ENCODE measurements at places on chromosomes 6 and 20. TPM values are rescaled to one million over a fixed set of nuclear protein-coding genes. Genes with fewer than 3 reads are reported as not detected.

DNA sequence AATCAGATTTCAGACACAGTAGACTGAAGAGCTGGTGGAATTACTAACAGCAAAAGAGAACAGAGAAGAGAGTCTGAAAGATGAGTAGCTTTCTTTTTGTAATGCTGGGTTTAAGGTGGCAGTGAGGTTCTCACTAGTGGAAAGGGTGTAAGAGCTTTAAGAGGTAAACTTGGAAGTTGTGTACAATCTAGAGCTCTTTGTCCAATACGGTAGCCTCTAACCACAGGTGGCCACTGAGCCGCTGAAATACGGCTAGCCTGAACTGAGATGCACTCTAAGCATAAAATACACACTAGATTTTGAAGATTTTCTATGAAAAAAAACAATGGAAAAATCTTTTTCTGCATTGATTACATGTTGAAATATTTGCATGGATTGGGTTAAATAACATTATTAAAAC lies 4.0 kb downstream of the ELOVL2 start:
- DNase-seq = no peak

- no peak for DNase-seq
Measured at GRCh38 chr6:64497634-64498033, 862.0 kb downstream of the PHF3 start.

- DNase-seq = no peak
Measured at GRCh38 chr6:446418-447366, 55.1 kb downstream of the IRF4 start.

DNA sequence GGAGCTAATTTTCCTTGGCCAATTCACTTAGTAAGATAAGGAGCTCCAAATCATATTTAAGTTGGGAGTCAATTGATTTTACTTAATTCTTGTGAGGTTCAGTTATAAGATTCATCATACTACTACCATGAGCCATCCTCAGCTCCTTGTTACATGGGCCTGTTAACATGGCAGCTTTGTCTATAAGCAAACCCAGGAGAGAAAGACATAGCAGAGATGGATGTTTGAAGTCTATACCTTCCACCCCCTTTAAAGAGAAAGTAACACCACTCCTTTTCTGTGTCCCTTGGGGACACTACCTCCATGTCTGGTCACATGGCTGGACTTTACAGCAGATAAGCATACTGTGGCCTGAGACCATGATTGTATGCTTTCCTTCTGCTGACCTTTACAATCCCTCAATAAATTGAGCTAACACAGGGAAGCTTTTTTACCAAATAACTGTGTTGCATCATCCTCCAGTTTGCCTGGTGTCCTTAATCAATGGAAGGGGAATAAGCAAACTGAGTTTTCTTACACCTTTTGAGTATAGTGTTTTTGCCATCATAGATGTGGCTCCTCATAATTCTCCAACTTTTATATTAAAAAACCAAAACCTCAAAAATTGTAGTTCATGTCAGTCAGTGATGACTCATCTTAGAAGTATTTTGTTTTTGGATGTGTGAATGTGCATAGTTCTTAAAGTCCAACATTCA lies 9.8 kb upstream of the ZNFX1 start:
- DNase-seq = no peak

GRCh38 chr6:54784011-54784410 lies 62.6 kb upstream of the FAM83B start:
- no peak for DNase-seq

DNA sequence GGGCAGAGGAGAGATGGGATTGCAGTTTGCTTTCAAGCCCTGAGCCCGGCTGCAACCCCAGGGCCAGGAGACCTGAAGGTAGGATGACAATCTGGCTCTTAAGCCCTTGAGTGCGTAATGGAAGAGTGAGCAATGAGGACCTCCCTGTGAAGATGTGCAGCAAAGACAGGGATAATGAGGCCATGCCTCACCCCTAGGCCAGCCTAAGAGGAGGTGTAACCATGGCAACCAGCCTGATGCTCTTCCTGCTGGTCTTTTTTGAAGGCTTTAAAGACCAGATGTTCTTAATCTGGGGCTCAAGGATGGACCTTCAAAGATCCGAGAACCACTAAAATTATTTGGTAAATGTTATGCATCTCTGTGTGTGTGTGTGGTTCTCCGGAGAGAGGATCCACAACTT lies 8.2 kb downstream of the ARHGAP40 start:
- DNase-seq = no peak

- no peak for DNase-seq
Measured at GRCh38 chr20:23273776-23274175, 76.8 kb upstream of the NXT1 start.

DNA sequence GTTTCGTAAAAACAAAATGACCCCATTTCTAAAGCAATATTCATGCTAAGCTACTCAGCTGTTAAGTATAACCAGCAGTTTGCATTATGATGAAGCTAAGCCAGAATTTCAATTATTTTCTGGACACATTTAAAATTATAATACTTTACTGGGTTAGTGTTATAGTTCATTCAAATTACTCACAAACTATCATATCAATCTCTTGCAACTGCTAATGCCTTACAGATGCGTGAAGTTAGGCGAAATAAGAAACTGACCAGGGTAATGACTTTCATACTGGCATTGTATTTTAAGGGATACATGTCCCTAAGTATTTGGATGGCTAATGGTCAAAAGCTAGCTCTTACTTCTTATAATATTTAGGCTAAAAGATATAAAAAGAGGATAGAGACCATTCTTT lies 249.6 kb downstream of the TSHZ2 start:
- DNase-seq = no peak

- no peak for DNase-seq
Measured at GRCh38 chr20:57308451-57309271, 20.9 kb upstream of the SPO11 start.

Gene WRNIP1
- total RNA-seq = 40.6 TPM

Gene PDE10A
- 9.8 TPM for total RNA-seq

Gene PGM3
- 81.1 TPM for total RNA-seq

Gene DCDC2
- total RNA-seq = 1.0 TPM

All from osteocyte (in vitro differentiated cells).